Upper lobe of left lung (tissue), 6 donors: ENCODE measurements at places on chromosomes 2 and 18. TPM values are rescaled to one million over a fixed set of nuclear protein-coding genes. Genes with fewer than 3 reads are reported as not detected.
A peak's percentile ranks its signal among the peaks of the same experiment; 100 is the strongest.

IL1RL1 gene
- total RNA-seq: 50.9 TPM

TUBB8B gene
- total RNA-seq: 1.0 TPM

CDH2 gene
- not detected for total RNA-seq

SIX3 gene
- total RNA-seq: not detected

ZNF892 gene
- total RNA-seq: 3.3 TPM

SERTAD2 gene
- total RNA-seq: 20.5 TPM

ONECUT2 gene
- total RNA-seq: 0.24 TPM

GCKR gene
- total RNA-seq: not detected

CAPN14 gene
- 0.11 TPM for total RNA-seq

UGT1A4 gene
- total RNA-seq: 0.14 TPM

TRABD2A gene
- 5.7 TPM for total RNA-seq

DNA sequence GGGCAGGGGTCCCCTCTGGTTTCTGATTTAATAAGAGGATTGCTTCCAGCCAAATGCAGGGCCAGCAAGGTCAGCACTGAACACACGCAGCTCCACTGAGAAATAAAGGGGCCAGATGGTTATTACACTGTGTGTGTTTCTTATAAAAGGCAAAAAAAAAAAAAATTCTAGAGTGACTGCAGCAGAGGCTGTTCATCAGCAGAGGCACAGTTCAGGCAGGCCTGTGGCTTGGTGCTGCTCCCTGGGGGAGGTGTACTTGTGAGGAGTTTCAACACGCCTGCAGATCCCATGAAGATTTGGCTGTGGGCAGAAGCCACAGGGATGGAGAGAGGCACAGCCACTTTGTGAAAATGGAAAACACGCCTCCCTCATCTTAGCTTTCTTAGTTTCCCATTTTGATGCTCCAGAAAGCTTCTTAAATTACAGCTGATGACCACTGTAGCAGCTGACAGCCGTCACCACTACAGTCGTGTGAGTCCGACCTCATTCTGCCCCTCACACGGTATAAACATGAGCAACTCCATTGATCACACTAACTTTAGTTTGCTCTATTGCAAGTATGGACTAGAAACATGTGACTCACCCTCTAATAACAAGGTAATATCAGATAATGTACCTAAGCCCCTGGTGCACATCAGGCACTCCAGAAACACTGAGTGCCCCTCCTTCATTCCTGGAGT, 726.5 kb upstream of the RAB6C start:
- no peaks in the 10 kb centered on the region for H3K4me1 ChIP-seq
- no peak overlapping the region for H3K27ac ChIP-seq
- H3K36me3 ChIP-seq: no peaks in the 10 kb centered on the region
- DNase-seq: no peak
- H3K4me3 ChIP-seq: no peak overlapping the region

- no peak for DNase-seq
- no peaks in the 10 kb centered on the region for H3K36me3 ChIP-seq
- no peaks in the 10 kb centered on the region for H3K4me1 ChIP-seq
- no peaks in the 10 kb centered on the region for H3K27me3 ChIP-seq
- H3K4me3 ChIP-seq: no peak overlapping the region
Measured at GRCh38 chr2:226995625-226996041, 159.8 kb downstream of the RHBDD1 start.

GRCh38 chr2:228063558-228063957, 117.9 kb downstream of the SPHKAP start:
- H3K36me3 ChIP-seq: no peaks in the 10 kb centered on the region
- no peaks in the 10 kb centered on the region for H3K4me1 ChIP-seq
- no peak for DNase-seq
- no peak overlapping the region for H3K27ac ChIP-seq

DNA sequence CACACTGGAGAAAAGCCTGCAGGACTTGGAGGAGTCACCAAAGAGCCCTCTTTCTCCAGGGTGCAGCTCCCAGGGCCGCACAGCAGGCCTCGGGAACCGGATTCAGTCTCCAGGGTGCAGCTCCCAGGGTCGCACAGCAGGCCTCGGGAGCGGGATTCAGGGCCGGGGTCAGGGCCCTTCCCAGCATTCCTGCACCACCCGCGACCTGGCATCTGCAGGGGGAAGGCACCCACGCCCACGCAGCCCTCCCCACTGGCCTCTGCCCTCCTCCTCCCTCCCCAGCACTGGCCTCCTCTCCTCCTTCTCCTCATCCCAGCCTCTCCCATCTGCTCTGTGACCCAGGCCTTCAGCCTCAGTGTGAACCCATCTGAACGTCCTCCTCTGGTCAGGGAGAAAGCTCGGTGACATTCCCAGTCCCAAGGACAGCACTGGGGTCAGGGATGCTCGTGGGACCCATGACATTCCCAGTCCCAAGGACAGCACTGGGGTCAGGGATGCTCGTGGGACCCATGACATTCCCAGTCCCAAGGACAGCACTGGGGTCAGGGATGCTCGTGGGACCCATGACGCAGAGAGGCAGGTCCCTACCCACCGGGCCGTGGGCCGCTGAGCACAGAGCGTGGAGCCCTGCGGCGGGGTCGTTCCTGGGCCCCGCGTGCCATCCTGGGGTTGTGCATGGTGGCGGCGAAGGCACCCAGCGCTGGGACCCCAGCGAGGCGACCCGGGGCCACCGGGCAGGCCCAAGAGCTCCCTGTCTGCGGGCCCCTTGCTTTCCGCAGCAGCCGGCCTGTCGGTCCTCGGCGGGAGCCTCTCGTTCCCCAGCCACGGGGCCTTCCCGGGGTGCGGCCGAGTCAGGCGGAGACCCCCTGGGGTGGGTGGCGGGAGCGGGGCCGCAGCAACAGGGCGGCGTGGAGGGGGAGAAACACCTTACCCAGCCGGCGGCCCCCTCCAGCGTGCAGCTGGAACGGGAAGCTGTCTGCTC, 550.2 kb upstream of the SALL3 start:
- no peak for DNase-seq
- H3K4me3 ChIP-seq: no peak overlapping the region
- H3K4me1 ChIP-seq: no peaks in the 10 kb centered on the region
- H3K36me3 ChIP-seq: no peaks in the 10 kb centered on the region
- H3K27ac ChIP-seq: no peak overlapping the region
- H3K27me3 ChIP-seq: no peaks in the 10 kb centered on the region

GRCh38 chr2:1398191-1398590, 15.1 kb upstream of the TPO start:
- H3K36me3 ChIP-seq: no peaks in the 10 kb centered on the region
- no peak overlapping the region for H3K27ac ChIP-seq
- no peaks in the 10 kb centered on the region for H3K4me1 ChIP-seq
- DNase-seq: no peak

DNA sequence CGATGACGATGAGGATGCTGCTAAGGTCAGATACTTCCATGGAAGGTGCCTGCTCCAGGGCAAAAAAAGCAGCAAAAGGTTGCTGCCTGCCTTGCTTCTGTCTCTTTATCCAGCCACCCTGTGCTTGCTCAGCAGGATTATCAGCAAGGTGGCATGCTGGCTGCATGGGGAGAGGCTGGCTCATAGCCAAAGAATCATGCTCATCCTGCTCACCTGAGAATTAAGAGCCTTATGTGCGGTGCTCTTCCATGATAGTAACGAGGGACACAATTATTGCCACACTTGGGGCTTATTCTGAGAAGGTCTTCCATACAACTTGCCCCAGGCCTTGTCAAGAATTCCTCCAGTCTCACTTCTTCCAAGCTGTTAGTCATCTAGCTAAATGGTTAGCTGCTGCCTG, 60.4 kb upstream of the SEC11C start:
- no peak for DNase-seq
- H3K4me1 ChIP-seq: no peaks in the 10 kb centered on the region
- no peak overlapping the region for H3K4me3 ChIP-seq
- H3K36me3 ChIP-seq: no peaks in the 10 kb centered on the region

GRCh38 chr2:144553379-144553778, 33.5 kb upstream of the ZEB2 start:
- H3K27me3 ChIP-seq: no peaks in the 10 kb centered on the region
- H3K4me3 ChIP-seq: no peak overlapping the region
- H3K36me3 ChIP-seq: no peaks in the 10 kb centered on the region
- DNase-seq: no peak
- no peaks in the 10 kb centered on the region for H3K4me1 ChIP-seq

DNA sequence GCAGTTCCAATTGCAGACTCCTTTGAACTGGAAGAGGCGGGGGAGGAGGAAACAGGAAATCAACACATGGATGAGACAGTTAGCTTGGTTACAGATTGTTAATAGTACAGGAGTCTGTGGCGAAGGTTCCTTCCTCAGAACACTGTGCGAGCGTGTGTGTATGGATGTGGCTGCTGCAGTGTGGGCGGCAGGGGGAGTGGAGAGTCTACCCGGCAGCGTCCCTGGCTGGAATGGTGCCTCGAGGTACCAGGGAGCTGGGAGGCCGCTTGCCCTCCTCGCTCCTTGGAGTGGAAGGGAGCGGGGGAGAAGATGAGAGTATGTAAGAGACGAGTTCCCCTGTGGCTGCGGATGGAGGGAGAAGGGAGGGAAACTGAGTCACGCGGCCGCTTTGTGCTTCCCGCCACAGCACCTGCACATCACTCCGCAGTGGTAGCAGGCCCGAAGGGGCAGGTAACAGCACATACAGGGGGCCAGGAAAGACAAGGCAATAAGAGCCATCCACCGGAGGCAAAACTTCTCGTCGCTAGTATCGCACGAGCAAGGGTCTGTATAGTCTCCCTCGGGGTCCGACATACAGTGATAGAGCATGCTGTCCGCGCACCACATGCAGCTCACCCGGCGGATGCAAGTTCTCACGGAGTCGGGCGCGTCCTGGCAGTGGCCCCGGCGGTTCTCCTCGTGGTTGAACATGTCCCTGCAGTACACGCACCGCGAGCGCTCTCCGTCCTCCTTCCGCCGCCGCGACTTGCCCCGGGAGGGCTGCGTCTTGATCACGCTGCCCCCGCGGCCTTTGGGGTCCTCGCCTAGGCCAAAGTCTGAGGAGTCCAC, 85.7 kb downstream of the ACTR2 start:
- no peaks in the 10 kb centered on the region for H3K27me3 ChIP-seq
- peaks cover 13% of the 10 kb centered on the region for H3K4me1 ChIP-seq
- H3K4me3 ChIP-seq: no peak overlapping the region
- H3K36me3 ChIP-seq: peaks cover 15% of the 10 kb centered on the region
- DNase-seq: no peak
- no peak overlapping the region for H3K27ac ChIP-seq

DNA sequence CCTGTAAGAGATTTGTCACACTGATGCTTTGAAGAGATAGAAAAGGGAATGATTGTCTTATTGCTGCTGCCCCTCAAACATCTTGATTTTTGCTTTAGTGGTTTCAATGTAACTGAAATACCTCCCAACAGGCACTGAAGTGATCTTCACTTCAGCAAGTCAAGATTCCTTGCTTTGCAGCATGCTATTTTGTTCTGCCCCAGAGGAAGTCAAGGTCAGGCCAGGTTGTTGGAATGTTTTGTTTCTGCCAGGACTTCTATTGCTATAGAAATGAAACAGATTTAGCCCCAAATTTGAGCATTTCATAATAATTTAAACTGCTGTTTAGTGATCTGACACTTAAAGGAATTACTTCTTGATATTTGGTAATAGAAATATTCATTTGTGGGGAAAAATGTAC, 277.6 kb downstream of the ZNF804A start:
- no peak overlapping the region for H3K4me3 ChIP-seq
- no peak overlapping the region for H3K27ac ChIP-seq
- H3K27me3 ChIP-seq: no peaks in the 10 kb centered on the region
- no peak for DNase-seq

GRCh38 chr2:8659092-8659734, 22.6 kb upstream of the ID2 start:
- H3K4me3 ChIP-seq: no peak overlapping the region
- no peak for DNase-seq
- H3K27me3 ChIP-seq: no peaks in the 10 kb centered on the region
- no peaks in the 10 kb centered on the region for H3K36me3 ChIP-seq

- H3K27me3 ChIP-seq: no peaks in the 10 kb centered on the region
- no peak overlapping the region for H3K4me3 ChIP-seq
- no peak overlapping the region for H3K27ac ChIP-seq
- no peaks in the 10 kb centered on the region for H3K4me1 ChIP-seq
- H3K36me3 ChIP-seq: no peaks in the 10 kb centered on the region
Measured at GRCh38 chr2:33665039-33665438, 65.9 kb upstream of the FAM98A start.

DNA sequence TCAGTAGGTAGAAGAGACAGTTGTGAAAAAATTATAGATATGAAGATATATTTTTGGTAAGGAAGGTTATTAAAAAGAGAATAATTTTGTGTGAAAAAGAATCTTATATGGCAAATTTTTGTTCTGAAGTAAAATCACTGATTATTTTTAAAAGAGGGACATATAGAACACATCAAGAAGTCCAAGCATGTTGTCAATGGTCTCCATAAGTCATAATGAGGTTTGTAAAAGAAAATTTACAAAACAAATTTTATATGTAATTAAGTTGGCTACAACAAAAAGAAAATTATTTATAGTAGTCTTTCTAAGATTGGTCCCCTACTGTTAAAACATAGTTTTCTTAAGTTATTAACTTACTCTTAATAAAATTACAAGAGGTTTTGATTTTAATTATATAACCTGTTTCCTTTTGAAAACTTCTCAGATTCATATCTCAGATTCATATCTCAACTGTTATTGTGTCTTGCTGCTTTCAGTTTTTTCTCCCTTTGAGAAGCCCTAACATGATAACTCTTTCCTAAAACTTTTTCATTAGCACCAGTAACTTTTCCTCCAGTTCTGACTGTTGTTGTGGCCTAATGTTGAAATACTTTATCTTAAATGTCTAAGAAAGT, 81.2 kb downstream of the SH3YL1 start:
- H3K36me3 ChIP-seq: no peaks in the 10 kb centered on the region
- no peak overlapping the region for H3K27ac ChIP-seq
- H3K4me1 ChIP-seq: no peaks in the 10 kb centered on the region

GRCh38 chr2:163347982-163348856, 387.6 kb downstream of the FIGN start:
- no peak overlapping the region for H3K4me3 ChIP-seq
- H3K27me3 ChIP-seq: no peaks in the 10 kb centered on the region
- H3K4me1 ChIP-seq: no peaks in the 10 kb centered on the region
- peak overlapping the region; percentile 57 for H3K27ac ChIP-seq
- DNase-seq: peak; percentile 91
- no peaks in the 10 kb centered on the region for H3K36me3 ChIP-seq

- no peak for DNase-seq
- no peaks in the 10 kb centered on the region for H3K4me1 ChIP-seq
- no peaks in the 10 kb centered on the region for H3K36me3 ChIP-seq
- H3K4me3 ChIP-seq: no peak overlapping the region
- no peak overlapping the region for H3K27ac ChIP-seq
- no peaks in the 10 kb centered on the region for H3K27me3 ChIP-seq
Measured at GRCh38 chr2:62971936-62972335, 78.7 kb upstream of the OTX1 start.

DNA sequence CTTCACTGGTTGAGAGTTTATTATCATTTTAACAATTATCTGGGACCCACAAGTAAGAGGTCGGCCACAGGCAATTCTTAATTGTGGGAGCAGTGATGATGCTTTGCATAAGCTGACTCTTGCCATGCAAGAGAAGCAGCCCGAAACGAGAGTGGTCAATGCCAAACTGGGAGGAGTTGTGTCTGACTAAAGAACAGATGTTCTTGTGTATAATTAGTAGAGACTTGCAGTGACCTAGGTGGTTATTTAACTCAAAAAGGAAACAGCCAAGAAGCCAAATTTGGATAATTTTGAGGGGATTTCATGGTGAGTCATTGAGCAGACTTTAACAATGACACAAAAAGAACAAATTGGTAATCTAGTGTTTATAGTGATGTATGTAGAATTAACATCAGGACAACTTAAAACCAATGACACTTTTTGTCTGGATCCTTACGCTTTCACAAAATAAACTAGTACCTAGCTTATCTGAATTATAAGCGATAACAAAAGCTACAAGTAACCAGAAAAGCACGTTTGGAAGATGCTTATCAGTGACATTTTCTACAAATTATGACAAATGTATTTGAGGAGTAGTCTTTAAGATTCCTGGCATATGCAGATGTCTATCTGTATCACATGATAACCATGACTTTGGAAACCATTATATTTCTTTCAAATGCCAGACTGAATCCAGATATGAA, 184.7 kb upstream of the DLGAP1 start:
- no peak overlapping the region for H3K27ac ChIP-seq
- H3K4me3 ChIP-seq: no peak overlapping the region
- no peaks in the 10 kb centered on the region for H3K36me3 ChIP-seq
